NCI-H2081 (cell line): ENCODE measurements at places on chromosomes 7 and 10.

DNA sequence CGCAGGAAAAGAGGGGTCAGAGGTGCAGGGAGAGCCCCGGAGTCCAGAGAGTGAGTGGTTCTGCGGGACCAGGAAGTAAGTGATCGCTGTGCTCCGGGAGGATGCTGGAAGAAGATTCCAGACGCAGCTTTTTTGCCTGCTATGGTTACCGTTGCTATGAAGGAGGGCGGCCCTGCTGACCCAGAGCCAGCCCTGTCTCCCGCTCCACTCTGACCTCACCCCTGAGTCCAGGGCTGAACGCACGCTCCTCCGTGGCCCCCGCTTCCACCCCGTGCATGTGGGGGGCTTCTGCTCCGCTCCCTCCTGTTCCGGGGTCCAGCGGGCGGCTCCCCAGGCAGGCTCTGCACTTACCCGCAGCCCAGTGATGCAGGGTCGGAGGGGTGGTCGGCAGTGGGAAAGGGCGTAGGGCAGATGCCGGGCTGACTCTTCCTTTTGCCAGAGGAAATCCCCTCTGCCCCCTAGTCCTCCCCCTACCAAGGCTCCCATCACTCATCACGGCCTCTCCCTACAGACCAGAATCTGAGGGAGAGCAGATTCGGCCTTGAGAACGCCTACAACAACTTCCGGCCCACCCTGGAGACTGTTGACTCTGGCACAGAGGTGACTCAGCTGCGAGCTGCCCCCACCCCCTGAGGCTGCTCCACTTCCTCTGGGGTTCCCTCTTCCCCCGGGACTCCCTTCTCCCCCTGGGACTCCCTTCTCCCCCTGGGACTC is 2.7 kb upstream of the MUC17 start:
- peak; percentile 14 for DNase-seq

DNA sequence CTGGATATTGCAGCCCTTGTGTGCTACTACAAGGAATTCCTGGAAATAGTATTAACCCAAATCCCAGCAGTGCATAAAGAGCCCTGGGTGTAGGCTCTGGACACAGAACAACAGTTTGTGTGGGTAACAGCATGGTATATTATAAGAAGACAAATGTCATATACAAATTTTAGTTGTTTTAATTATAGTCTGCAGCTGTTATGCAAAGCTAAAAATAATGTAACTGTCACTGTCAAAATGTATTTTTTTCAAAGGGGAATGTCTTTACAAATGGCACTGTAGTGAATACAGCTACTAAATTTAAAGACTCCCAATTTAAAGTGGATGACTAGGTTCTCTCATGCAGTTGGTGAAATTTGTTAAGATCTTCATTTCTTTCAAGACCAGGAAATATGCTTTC is 339.0 kb downstream of the GPR37 start:
- DNase-seq, result no peak

DNA sequence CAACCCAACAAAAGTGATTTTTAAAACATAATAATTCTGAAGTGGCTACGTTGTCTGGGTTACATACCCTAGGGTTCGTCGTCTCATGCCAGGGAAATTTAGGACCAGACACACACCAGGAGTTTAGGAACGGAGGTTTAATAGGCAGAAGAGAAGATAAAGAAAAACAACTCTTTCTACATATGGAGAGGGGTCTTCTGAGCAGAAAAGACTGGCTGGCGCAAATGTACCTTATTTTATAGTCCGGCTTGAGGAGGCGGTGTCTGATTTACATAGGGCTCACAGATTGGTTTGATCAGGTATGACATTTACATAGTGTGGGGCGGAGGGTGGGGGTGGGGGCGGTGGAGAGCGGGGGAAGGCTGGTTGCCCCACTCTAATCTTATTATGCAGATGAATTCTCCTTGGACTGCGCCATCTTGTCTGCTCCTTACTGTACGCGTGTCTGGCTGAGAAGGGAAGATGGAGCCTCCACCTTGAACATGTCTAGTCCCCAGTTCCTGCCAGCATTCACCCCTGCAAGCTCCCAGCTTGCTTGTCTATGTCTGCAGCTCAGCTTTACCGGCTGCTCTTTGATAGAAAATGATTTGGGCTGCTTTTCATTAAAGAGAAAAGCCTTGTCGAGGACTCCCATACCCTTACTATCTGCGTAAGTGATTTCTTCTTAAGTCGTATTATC is 98.7 kb downstream of the RALA start:
- no peak for DNase-seq

DNA sequence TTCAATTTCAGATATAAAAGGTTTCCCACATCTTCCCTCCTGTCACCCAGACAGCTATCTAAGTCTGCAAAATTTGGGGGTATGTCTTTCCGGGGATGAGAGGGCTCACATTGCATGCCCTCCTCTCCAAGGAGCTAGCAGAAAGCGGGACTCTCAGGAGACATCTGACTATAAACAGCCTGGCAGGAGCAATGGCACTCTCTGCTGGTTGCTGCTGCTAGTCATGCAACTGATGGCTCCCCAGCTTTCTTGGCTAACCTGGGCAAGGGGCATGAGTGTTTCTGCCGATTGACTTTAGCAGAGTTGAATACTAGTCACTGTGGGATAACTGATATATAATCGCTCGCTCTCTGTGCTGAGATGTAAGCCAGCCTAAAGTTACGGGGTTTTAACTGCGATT is 12.0 kb downstream of the TBX20 start:
- DNase-seq, result no peak

GRCh38 chr10:60978287-60979115 is 34.5 kb upstream of the RHOBTB1 start:
- DNase-seq, result peak; percentile 11

- DNase-seq, result no peak
Measured at GRCh38 chr7:2512179-2512661, 7.4 kb upstream of the LFNG start.

GRCh38 chr10:86960003-86960862 is 1.8 kb downstream of the SNCG start:
- DNase-seq, result no peak

GRCh38 chr7:17016402-17017010 is 134.7 kb upstream of the AGR3 start:
- DNase-seq, result no peak

- DNase-seq, result no peak
Measured at GRCh38 chr7:90094030-90094429, 60.2 kb upstream of the STEAP1 start.

DNA sequence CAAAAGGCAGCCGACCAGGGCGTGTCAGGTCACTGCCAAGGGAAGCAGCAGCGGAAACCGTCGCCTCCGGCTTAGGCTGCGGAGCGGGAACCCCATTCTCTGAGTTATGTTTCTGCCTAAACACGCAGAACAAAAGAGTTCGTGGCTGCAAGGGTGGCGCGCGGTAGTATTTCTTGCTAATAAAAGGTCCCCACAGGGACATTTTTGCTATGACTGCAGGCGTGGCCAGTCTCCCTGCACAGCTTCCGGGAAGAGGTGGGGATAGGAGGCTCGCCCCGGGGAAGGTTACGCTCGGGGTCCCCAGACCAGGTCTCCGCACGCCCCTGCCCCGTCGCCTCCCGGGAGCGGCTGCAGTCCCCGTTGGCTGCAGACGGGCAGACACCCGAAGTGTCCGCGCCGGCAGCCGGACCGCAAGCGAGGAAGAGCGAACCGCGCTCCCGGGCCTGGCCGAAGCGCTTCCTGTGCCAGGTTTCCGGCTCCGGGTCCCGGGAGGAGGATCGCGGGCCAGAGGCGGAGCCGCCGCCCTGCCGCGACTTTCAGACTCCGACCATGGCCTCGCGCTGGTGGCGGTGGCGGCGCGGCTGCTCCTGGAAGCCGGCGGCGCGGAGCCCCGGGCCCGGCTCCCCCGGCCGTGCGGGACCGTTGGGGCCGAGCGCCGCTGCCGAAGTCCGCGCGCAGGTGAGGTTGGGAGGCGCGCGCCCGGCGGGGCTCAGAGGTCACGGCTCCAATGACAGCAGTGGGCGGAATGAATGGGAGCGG is at the start of gene PDSS1:
PDSS1 (plus strand) TSS at position 539 of the 759 bp plus-strand sequence; CDS start at position 550, 11 bp downstream.
- peak; percentile 56 for DNase-seq

DNA sequence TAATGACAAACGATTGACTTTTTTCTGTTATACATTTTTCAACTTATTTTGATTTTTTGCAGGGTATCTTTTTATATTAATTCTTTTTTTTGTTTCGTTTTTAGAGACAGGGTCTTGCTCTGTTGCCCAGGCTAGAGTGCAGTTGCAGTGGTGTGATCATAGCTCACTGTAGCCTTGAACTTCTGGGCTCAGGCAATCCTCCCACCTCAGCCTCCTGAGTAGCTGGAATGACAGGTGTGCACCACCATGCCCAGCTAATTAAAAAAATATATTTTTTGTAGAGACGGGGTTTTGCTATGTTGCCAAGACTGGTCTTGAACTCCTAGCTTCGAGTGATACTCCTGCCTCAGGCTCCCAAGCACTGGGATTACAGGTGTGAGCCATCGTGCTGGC is 601.3 kb downstream of the PARD3 start:
- no peak for DNase-seq

- no peak for DNase-seq
Measured at GRCh38 chr7:73727952-73728351, 8.5 kb upstream of the STX1A start.

DNA sequence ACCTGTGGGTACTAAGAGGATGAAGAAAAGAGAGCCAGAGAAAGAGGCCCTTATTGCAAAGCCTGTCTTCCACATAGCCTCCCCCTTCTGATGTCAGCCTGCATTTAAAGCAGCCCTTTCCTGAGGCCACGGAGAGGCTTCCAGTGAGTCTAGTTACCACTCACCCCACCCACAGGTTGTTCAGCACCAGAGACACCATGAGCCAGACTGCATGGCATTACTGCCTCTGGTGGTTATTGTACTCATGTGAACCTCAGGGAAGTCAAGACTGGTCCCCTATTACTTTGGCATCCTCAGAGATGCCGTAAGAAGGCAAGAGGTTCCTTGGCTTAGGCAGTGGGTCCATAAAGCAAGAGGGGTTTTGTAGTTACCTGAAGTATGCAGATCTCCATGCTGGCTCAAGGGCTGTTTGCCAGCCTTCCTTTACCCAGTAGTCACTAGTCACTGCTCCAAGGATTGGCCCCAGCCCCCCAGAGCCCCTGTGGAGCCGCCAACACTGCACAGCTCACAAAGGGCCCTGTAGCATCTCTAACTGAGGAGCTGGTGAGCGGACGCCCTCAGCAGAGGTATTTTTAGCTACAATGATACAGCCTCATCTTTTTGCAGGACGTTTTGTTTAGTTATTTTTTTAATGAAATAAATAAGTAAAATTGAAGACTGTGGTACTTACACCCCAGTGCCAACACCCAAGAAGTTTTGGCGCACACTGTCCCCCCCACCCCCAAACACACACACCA is 20.7 kb downstream of the LRRC4 start:
- no peak for DNase-seq

DNA sequence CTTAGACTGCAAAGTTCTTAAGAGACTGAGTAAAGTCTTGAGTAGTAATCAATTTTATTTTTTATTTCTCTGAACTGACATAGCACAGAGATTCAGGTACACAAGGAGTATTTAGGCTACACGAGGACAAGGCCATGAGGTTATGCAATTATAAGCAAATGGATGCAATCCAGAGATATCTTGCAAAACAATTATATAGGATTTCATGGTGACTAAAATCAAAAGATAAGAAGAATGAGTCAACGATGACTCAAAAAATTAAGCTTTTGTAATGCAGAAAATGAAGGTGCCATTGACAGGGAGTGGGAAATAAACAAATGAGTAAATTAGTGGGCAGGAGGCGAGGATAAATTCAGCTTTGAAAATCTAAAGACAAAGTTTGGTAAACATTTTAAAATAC is 66.7 kb upstream of the MYO3A start:
- no peak for DNase-seq

DNA sequence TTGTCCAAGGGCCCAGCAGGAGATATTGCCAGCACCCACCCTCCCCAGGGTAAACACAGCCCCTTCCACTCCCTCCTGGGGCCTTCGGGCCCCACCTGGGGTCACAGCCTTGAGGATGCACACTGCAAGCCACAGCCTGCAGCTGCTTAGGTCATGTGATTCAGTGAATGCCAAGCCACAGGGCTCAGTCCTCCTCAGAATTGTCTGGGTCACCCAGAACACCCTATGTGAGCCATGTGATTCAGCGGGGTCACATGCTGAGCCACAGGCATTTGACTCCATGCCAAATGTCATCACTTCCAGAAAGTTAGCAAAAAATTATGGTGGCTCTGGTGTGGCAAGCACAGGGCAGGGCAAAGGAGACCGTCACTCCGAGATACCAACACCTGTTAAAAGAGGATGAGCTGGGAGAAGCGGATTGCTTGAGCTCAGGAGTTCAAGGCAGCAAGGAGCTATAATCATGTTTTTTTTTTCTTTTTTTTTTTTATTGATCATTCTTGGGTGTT is 17.2 kb upstream of the PSAP start:
- no peak for DNase-seq

DNA sequence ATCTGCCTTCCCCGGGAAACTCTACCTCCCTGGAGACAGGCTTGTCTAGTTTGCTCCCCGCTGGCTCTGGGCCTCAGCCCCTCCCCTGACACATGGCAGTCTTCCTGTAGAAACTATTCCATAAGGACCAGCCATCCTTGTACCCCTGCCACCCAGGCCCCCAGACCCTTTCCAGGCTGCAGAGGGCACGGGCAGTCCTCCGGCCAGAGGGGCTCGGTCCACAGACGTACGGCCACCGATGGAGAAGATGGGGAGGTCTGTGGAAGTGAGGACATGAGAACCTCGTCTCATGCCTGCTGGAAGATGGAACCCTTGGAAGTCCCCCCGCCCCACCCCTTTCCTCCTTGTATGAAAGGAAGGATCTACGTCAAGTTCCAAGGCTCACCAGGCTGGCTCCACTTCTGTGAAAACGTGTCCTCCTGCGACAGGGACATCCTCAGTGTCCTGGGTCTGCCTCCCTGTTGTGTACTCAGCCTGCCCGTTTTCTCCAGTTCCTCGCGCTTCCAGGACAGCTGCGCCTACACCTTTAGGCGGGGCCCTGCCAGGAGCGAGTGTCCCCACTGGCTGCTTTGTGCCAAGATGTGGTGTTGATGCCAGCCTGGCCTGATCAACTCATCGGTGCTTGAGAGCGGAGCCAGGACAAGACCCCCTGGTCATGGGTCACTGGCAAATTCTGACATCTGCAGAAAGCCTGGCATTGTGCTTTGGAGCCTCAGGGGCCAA is 414.9 kb downstream of the GLRX3 start:
- no peak for DNase-seq

GRCh38 chr10:62037890-62038608 is 136.6 kb downstream of the ARID5B start:
- DNase-seq, result peak; percentile 62

- no peak for DNase-seq
Measured at GRCh38 chr7:91651986-91652385, 228.5 kb downstream of the MTERF1 start.

- no peak for DNase-seq
Measured at GRCh38 chr10:50400694-50401093, 149.4 kb upstream of the ASAH2 start.
